ENCODE measurements at places on chromosomes 2 and 18.

DNA sequence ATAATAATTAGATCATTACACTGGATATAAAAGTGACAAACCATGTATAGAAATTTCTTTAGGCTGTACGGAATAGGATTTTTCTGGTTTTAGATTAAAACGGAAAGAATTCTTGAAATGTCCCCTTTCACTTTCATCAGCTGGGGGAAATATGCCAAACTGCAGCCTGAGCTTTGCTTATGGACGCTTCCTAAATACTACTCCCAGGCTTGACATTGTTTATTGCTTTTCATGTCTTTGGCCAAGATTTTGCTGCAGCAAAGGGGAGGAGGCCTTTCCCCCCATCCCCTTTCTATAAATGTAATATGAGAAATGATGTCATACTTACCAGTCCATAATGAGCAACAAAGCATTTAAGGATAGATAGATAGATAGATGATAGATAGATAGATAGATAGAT, 158.4 kb downstream of the MAP2 start:
- no peak for DNase-seq

GRCh38 chr2:6896930-6897759, 19.6 kb downstream of the RSAD2 start:
- peak; percentile 72 for DNase-seq

- no peak for DNase-seq
These were observed 74.0 kb upstream of the LHCGR start for GRCh38 chr2:48829569-48829968.

DNA sequence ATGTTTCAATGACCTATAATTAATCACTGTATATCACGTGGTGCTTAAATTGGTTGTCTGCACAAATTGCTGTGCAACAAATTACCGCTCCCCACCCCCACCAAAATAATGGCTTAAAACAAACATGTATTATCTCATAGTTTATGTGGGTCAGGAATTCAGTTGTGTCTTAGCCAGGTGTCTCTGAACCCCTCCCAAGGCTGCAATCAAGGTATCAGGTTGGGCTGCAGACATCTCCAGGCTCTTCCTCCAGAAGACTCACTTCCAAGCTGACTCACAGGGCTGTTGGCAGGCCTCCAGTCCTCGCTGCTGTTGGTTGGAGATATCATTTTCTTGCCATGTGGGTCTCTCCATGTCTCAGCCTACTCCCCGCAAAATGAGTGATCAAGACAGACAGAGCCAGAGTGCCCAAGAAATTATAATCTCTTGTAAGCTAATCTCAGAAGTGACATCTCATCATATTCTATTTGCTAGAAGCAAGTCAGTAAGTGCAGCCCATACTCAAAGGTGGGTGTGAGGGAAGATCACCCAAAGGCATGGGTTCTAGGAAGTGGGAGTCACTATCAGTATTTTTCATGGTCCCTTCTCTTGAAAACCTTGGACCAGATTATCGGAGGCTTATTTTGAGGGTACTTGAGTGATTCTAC, 38.4 kb downstream of the SPC25 start:
- no peak for DNase-seq

- no peak for DNase-seq
These were observed 19.5 kb downstream of the C2orf74 start for GRCh38 chr2:61181382-61182058.
